ENCODE measurements at places on chromosomes 6 and 20. TPM values are rescaled to one million over a fixed set of nuclear protein-coding genes. Genes with fewer than 3 reads are reported as not detected.

- H3K4me3 ChIP-seq: no peak overlapping the region
- no peaks in the 10 kb centered on the region for H3K36me3 ChIP-seq
- H3K27ac ChIP-seq: no peak overlapping the region
- H3K4me1 ChIP-seq: peaks cover 2% of the 10 kb centered on the region
- DNase-seq: no peak
These were observed 176.9 kb upstream of the PRND start for GRCh38 chr20:4544765-4545164.

GRCh38 chr20:458776-459175 is 3.6 kb downstream of the TBC1D20 start:
- H3K4me1 ChIP-seq: peaks cover 24% of the 10 kb centered on the region
- no peak overlapping the region for H3K4me3 ChIP-seq
- DNase-seq: no peak
- H3K36me3 ChIP-seq: no peaks in the 10 kb centered on the region
- H3K27me3 ChIP-seq: peaks cover 4% of the 10 kb centered on the region

DNA sequence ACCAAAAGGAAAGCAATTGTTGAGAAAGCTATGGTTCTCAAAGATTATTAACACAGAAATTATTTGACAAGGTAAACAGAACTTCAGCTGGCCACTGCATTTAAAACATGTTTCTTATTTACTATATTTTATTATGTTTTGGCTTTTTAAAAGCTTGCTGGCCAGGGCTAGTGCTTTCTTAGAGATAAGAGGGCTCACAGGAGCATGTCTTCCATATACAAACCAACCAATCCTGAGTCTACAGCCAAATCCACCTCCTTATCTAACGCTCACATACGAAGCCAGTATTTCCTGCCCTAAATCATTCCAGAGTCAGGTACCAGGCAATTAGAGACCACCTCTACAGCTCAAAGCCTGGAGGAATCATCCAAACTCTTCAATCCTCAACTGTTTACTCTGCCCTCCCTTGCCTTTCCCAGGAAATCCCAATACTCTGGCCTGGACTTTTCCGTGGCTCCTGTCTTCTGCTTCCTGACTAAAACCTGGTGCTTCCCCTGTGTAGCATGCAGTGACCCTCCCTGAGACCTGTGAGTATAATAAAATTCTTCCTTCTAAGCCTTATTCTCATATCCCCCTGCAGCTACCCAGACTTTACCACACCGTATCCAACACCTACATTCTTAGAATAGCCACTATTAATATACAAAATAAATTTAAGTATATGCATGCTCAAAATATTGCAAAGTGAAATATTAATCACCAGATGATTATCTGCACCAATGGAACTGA is 33.2 kb downstream of the RANBP9 start:
- peaks cover 18% of the 10 kb centered on the region for H3K4me1 ChIP-seq
- peak overlapping the region; percentile 65 for H3K27ac ChIP-seq
- H3K4me3 ChIP-seq: no peak overlapping the region
- no peak for DNase-seq

GRCh38 chr6:82273295-82273694 is 25.8 kb upstream of the IBTK start:
- H3K4me3 ChIP-seq: no peak overlapping the region
- H3K36me3 ChIP-seq: no peaks in the 10 kb centered on the region
- H3K4me1 ChIP-seq: no peaks in the 10 kb centered on the region
- H3K27me3 ChIP-seq: peaks cover 3% of the 10 kb centered on the region

DNA sequence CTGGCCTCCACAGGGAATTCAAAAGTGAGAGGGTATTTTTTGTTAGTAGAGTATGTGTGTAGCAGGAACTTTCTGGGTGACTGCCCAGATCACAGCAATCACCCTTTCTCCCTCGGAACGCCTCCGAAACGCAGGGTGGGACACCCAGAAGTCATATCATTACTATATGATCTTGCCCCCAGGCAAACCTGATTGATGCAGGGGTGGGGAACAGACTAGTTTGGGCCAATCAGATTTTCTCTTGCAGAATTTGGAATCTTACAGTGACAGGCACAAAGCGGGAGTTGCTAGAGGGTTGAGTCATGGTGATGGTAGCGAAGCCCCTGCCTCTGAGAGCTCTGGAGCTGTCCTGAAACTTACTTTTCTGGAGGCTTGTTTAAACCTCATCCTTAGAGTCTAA is 16.5 kb upstream of the RPN2 start:
- no peaks in the 10 kb centered on the region for H3K36me3 ChIP-seq
- DNase-seq: no peak
- H3K4me1 ChIP-seq: no peaks in the 10 kb centered on the region
- H3K27ac ChIP-seq: no peak overlapping the region

GRCh38 chr6:132101535-132101934 is 150.4 kb upstream of the CCN2 start:
- H3K27ac ChIP-seq: no peak overlapping the region
- no peak for DNase-seq
- H3K4me3 ChIP-seq: no peak overlapping the region
- H3K4me1 ChIP-seq: no peaks in the 10 kb centered on the region
- H3K36me3 ChIP-seq: peaks cover 1% of the 10 kb centered on the region

DNA sequence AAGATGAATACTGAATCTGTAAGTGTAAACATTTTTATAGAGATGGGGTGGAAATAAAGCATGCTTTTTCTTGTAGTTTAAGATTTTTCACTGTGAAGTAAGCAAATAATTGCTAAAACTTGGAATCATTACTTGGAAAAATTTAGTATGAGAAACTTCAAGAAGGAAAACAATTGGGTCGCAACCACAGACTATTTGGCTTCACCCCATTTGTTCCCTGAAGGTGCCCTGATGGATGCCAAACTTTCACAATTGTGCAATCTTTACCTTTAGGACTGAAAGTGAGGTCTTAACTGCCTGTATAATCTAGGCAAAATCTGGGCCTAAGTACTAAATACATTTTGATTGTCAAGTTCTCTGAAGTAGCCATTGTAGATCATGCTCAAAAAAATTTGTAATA is 330.1 kb downstream of the HDGFL1 start:
- no peak overlapping the region for H3K4me3 ChIP-seq
- no peaks in the 10 kb centered on the region for H3K27me3 ChIP-seq

DNA sequence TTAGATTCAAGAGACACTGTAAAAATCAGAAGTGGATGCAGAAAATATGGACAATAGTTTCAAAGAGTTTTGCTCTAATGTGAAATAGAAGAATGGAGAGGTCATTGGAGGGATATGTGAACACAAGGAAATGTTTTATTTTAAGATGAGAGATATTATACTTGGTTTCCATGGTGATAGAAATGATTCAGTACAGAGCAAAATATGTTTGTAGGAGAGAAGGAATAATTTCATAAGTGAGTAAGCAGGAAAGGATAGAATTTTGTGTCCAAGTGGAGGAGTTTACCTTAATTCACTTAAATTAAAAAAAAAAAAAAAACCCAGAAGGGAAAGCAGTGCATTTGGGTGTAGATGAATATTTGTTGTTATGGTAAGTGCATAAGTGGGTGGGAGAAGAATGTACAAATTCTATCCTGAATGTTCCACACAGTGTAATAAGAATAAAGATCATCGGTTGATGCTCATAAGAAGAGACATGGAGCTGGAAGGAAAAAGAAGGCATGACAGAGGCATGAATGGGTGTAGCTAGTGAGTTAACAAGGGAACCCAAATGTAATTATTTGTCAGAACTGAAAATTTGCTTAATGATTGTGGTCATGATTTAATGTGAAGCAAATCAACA is 688.9 kb upstream of the GJE1 start:
- H3K4me3 ChIP-seq: no peak overlapping the region
- no peaks in the 10 kb centered on the region for H3K27me3 ChIP-seq
- H3K36me3 ChIP-seq: no peaks in the 10 kb centered on the region
- H3K27ac ChIP-seq: no peak overlapping the region

DNA sequence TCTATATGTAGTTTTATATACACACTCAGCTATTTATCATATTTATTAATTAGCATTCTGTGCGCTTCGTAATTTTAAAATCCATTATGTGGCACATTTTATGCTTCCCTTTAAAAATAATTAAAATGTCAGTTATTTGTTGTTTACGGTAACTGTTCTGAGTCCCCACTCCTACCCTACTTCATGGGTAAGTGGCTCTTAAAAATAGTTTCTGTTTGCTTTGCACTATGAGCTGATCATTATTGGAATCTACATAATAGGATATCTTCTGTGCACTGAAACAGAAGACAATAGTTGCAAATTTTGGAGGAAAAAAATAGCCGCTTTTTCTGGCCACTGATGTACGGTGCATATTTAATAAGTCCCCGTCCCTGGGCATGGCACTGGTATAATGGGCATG is 25.2 kb downstream of the LCA5 start:
- H3K4me3 ChIP-seq: no peak overlapping the region
- peaks cover 17% of the 10 kb centered on the region for H3K36me3 ChIP-seq
- H3K27ac ChIP-seq: no peak overlapping the region
- no peak for DNase-seq
- H3K4me1 ChIP-seq: peaks cover 18% of the 10 kb centered on the region
- H3K27me3 ChIP-seq: no peaks in the 10 kb centered on the region

- no peak for DNase-seq
- H3K36me3 ChIP-seq: peaks cover 25% of the 10 kb centered on the region
- H3K27ac ChIP-seq: no peak overlapping the region
- no peak overlapping the region for H3K4me3 ChIP-seq
- peaks cover 15% of the 10 kb centered on the region for H3K4me1 ChIP-seq
These were observed 36.1 kb downstream of the NKX2-4 start for GRCh38 chr20:21361266-21361665.

- DNase-seq: no peak
- H3K27ac ChIP-seq: no peak overlapping the region
- H3K36me3 ChIP-seq: no peaks in the 10 kb centered on the region
- H3K27me3 ChIP-seq: peaks cover 3% of the 10 kb centered on the region
- H3K4me1 ChIP-seq: peaks cover 13% of the 10 kb centered on the region
These were observed 228.2 kb upstream of the SUPT3H start for GRCh38 chr6:45605971-45606370.

GRCh38 chr20:41248368-41249024 is 69.0 kb downstream of the ZHX3 start:
- no peak overlapping the region for H3K27ac ChIP-seq
- no peaks in the 10 kb centered on the region for H3K36me3 ChIP-seq
- H3K4me1 ChIP-seq: peaks cover 3% of the 10 kb centered on the region
- no peak overlapping the region for H3K4me3 ChIP-seq
- no peak for DNase-seq

- peak; percentile 31 for DNase-seq
- H3K27me3 ChIP-seq: peaks cover 8% of the 10 kb centered on the region
- no peak overlapping the region for H3K4me3 ChIP-seq
- no peaks in the 10 kb centered on the region for H3K4me1 ChIP-seq
- no peak overlapping the region for H3K27ac ChIP-seq
- H3K36me3 ChIP-seq: no peaks in the 10 kb centered on the region
These were observed 15.4 kb upstream of the IP6K3 start for GRCh38 chr6:33761922-33762629.

GRCh38 chr6:143699430-143699825 is 21.7 kb downstream of the PHACTR2 start:
- H3K36me3 ChIP-seq: peaks cover 6% of the 10 kb centered on the region
- H3K27ac ChIP-seq: peak overlapping the region; percentile 2
- no peak overlapping the region for H3K4me3 ChIP-seq
- H3K27me3 ChIP-seq: no peaks in the 10 kb centered on the region
- DNase-seq: no peak
- H3K4me1 ChIP-seq: peaks cover 56% of the 10 kb centered on the region

- no peak overlapping the region for H3K27ac ChIP-seq
- H3K4me3 ChIP-seq: no peak overlapping the region
- H3K36me3 ChIP-seq: no peaks in the 10 kb centered on the region
- H3K27me3 ChIP-seq: peaks cover 22% of the 10 kb centered on the region
- DNase-seq: no peak
These were observed 29.5 kb downstream of the ANKRD60 start for GRCh38 chr20:58198901-58199355.

DNA sequence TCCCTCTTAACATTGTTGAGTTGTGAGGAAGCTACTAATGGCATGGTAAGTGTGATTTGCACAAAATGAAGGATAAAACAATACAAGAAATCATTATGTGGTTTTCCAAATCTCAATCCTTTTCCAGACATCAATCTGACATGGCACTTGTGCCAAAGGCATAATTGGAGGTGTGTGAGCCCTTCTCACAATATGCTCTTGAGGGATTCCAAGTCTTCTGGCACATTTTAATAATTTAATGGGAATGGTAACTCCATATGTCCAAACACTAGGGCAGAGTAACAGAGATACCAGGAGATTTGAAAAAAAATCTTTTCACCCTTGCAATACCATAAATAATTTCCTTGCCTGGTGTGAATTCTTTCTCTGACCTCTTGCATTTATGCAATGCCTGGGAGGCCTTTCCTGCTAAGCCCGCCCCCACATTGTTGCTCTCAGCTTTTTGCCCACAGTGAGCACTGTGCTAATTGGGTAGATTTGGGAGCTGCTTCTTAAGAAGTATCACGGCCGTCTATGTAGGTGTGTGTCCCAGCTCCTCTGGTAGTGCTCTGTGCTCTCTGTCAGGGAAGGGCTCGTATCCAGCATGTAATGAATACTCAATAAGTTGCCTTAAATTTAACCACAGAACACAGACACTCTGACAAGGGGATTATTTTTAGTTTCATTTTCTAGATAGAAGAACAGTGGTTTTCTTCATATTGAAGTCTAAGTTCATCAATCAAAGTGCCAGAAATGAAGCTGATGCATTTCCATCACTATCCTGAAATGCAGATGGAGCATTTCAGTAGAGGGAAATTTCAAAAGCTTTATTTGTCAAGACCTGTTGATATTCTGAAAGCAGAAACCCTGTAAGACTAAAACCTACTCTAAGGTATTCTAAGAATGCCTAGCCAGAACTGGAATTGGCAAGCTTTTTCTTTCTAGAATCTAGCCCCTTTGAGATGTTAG is 54.4 kb upstream of the CEP85L start:
- no peak for DNase-seq
- peaks cover 16% of the 10 kb centered on the region for H3K4me1 ChIP-seq
- no peak overlapping the region for H3K27ac ChIP-seq
- H3K27me3 ChIP-seq: no peaks in the 10 kb centered on the region
- no peak overlapping the region for H3K4me3 ChIP-seq

Gene HM13
- total RNA-seq: 211 TPM

Gene SLC52A3
- total RNA-seq: 0.38 TPM

Gene ITPR3
- total RNA-seq: 28.3 TPM

Gene TMEM244
- total RNA-seq: not detected

Gene IPCEF1
- 0.77 TPM for total RNA-seq

Gene OR2B2
- not detected for total RNA-seq

Gene DSP
- 366 TPM for total RNA-seq

Gene TAB2
- total RNA-seq: 60.0 TPM

Gene NFATC2
- 10.1 TPM for total RNA-seq

Gene MUC21
- not detected for total RNA-seq

Gene RIPOR2
- total RNA-seq: 4.0 TPM

Gene EDEM2
- 38.3 TPM for total RNA-seq

Gene RIPPLY2
- total RNA-seq: not detected

Gene OPRM1
- total RNA-seq: not detected
